Ureter (tissue), 1 donor: ENCODE measurements at places on chromosomes 1 and 21. TPM values are rescaled to one million over a fixed set of nuclear protein-coding genes. Genes with fewer than 3 reads are reported as not detected.
A peak's percentile ranks its signal among the peaks of the same experiment; 100 is the strongest.

CTSK gene
- total RNA-seq: 26.5 TPM

CREG1 gene
- total RNA-seq: 96.4 TPM

DNA sequence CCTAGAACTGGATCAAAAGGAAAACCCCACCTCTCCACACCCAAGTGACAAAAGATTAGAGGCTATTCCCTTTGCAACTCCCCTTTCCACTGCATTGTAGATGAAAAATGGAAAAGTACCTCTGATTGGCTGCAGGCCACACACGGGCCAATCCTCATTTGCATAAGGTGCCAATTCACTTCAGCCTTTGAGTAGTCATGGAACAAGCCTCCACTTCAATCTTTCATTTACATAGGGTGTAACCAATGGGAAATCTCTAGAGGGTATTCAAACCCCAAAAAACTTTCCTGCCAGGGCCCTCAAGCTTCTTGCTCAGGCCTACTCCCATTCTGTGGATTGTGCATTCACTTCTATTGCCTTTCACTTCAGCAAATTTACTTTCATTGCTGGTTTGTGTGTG lies 122.3 kb upstream of the KCND3 start:
- DNase-seq: no peak

DNA sequence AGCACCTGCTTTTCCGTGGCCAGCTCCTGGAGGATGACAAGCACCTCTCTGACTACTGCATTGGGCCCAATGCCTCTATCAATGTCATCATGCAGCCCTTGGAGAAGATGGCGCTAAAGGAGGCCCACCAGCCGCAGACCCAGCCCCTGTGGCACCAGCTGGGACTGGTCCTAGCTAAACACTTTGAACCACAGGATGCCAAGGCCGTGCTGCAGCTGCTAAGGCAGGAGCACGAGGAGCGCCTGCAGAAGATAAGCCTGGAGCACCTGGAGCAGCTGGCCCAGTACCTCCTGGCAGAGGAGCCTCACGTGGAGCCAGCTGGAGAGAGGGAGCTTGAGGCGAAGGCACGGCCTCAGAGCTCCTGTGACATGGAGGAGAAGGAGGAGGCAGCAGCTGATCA lies 413 bp downstream of the UBL4B start:
- DNase-seq: no peak

DNA sequence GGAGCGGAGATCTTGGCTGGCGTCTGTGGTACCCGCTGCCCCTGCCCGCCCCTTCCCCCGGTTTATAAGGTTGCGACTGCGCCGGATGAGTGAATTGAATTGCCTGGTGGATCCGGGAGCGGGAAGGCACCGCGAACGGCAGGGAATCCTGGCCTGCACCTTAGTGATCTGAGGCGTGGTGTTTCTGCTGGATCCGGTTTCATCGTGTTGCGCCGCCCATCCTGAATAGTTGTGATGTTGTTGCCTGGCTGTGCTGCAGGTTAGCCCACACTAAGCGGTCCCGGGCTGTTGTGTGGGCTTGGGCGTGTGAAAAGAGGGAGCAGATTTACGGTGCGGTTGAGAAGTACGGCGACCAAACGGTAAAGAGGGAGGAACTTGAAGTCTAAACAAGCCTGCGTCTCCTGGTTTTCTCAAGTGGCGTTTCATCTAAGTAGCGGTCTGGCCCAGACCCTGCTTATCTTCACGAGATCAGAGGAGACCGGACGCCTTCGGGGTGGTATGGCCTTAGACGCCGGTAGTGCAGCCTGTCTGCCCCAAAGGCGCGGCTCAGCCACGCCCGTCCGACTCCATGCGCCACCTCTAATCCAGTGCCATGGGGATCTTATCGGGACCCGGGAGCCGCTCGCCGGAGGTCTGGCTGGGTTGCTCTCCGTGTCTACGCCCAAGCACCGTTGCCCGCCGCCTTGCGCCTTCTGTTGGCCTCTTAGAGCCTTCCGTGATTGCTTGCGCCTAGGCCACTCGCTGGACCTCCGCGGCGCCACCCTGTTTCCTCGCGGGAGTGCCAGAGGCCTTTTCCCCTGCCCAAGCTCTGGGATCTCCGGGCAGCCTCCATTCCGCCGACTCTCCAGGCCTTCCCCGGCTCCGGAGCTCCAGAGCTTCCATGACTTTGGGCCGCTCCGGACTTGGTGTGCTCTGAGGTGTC lies 87.5 kb upstream of the RHOU start:
- DNase-seq: peak; percentile 67

GRCh38 chr1:228898582-228898992 lies 163.3 kb downstream of the RHOU start:
- DNase-seq: peak; percentile 45
